ENCODE measurements at places on chromosomes 7 and 10. TPM values are rescaled to one million over a fixed set of nuclear protein-coding genes. Genes with fewer than 3 reads are reported as not detected.

- no peak overlapping the region for H3K27ac ChIP-seq
- peaks cover 88% of the 10 kb centered on the region for H3K27me3 ChIP-seq
- H3K4me1 ChIP-seq: peaks cover 5% of the 10 kb centered on the region
These were observed 11.8 kb upstream of the EMX2 start for GRCh38 chr10:117530791-117531190.

- H3K4me3 ChIP-seq: no peak overlapping the region
- H3K27ac ChIP-seq: no peak overlapping the region
- peaks cover 3% of the 10 kb centered on the region for H3K36me3 ChIP-seq
- H3K27me3 ChIP-seq: peaks cover 21% of the 10 kb centered on the region
These were observed 110.0 kb downstream of the EMX2 start for GRCh38 chr10:117652228-117653169.

- H3K4me3 ChIP-seq: no peak overlapping the region
- peaks cover 15% of the 10 kb centered on the region for H3K36me3 ChIP-seq
- peaks cover 36% of the 10 kb centered on the region for H3K4me1 ChIP-seq
- no peaks in the 10 kb centered on the region for H3K27me3 ChIP-seq
- no peak for DNase-seq
- no peak overlapping the region for H3K27ac ChIP-seq
These were observed 577.1 kb downstream of the PARD3 start for GRCh38 chr10:34237898-34238455.

DNA sequence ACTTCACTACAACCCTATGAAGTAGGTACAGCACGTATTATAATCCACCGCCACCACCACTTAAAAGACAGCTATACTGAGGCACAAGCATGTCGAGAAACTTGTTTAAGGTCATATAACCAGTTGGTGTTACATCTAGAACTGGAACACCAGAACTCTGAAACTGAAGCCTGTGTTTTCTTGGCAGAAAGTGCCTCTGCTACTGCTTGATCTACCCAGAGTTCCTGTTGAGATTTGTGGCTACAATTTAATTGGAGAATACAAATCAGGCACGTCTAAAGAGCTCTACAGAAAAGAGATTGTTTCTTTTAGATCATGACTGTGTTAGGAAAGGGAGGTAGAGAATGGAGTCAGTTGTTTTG lies 4.3 kb upstream of the ADD3 start:
- H3K36me3 ChIP-seq: no peaks in the 10 kb centered on the region
- no peak overlapping the region for H3K27ac ChIP-seq
- peaks cover 20% of the 10 kb centered on the region for H3K4me1 ChIP-seq

GRCh38 chr7:18532813-18533212 lies 37.3 kb downstream of the HDAC9 start:
- H3K4me1 ChIP-seq: no peaks in the 10 kb centered on the region
- DNase-seq: no peak
- no peak overlapping the region for H3K4me3 ChIP-seq
- no peaks in the 10 kb centered on the region for H3K36me3 ChIP-seq

DNA sequence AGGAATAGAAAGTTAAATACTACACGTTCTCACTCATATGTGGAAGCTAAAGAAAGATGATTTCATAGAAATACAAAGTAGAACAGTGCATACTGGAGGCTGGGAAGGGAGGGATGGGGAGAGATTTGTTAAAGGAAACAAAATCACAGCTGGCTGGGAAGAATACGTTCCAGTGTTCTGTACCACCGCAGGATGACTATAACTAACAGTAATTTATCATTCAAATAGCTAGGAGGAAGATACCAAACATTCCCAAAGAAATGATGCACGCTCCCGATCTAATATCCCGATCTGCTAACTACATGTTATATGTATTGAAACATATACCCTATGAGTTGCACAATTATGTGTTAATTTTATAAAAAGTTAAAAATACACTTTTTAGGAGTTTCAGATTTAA lies 162.3 kb downstream of the ZMYND11 start:
- H3K27ac ChIP-seq: no peak overlapping the region
- H3K4me3 ChIP-seq: no peak overlapping the region
- peaks cover 15% of the 10 kb centered on the region for H3K36me3 ChIP-seq
- no peaks in the 10 kb centered on the region for H3K4me1 ChIP-seq

DNA sequence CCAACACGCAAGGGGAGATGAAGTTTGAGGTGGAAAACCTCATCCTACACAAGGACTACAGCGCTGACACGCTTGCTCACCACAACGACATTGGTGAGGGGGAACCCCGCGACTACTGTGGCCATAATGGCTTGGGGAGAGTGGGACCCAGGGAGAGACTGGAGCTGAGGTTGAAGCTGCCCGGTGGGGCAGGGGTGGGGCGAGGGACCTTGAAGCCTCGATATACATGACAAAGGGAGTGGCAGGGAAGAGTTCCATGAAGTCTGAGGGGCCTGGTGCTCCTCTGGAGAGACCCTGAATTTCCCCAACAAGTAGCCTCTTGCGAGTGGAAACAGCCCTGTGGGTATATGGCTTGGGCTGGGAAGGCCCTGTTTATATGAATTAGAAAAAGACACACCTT lies 3.1 kb downstream of the PLAU start:
- H3K27ac ChIP-seq: no peak overlapping the region
- H3K4me3 ChIP-seq: no peak overlapping the region
- H3K4me1 ChIP-seq: peaks cover 8% of the 10 kb centered on the region
- H3K27me3 ChIP-seq: peaks cover 73% of the 10 kb centered on the region
- DNase-seq: no peak
- H3K36me3 ChIP-seq: no peaks in the 10 kb centered on the region

DNA sequence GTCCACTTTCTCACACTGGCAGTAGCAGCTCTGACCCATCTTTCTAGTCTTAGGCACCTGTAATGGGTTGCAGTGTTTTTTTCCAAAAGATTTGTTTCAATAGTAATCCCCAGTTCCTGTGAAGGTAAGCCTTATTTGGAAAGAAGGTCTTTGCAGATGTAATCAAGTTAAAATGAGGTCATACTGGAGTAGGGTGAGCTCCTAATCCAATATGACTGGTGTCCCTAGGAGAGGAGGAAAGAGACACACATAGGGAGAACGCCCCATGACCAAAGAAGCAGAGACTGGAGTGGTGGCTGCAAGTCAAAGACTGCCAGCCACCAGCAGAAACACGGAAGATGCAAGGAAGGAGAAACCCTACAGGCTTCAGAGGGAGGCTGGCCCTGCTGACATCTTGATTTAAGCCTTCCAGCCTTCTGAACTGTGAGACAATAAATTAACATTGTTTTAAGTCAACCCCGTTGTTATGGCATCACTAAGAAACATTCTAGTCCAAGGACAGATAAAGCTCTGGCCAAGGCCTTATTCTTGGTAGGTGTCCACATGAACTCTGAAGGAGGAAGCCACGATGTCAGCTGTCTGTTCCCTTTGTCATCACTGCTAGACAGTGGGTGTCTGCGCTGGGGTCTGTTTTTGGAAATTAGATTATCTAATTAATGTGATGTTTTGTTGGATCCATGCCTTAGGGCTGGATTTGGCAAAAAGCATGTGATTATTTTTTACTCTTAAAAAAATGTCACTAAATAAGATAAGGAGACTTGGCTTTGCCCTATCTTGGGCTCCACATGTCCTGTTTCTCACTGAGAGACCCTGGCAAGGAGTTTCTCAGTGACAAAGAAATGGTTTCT lies 214.9 kb downstream of the KCNMA1 start:
- no peaks in the 10 kb centered on the region for H3K36me3 ChIP-seq
- H3K4me1 ChIP-seq: peaks cover 3% of the 10 kb centered on the region
- DNase-seq: no peak
- H3K27ac ChIP-seq: no peak overlapping the region

- no peak for DNase-seq
- H3K27me3 ChIP-seq: no peaks in the 10 kb centered on the region
- no peak overlapping the region for H3K4me3 ChIP-seq
- peak overlapping the region; percentile 33 for H3K27ac ChIP-seq
- peaks cover 10% of the 10 kb centered on the region for H3K4me1 ChIP-seq
These were observed 49.3 kb downstream of the HIP1 start for GRCh38 chr7:75689246-75690099.

DNA sequence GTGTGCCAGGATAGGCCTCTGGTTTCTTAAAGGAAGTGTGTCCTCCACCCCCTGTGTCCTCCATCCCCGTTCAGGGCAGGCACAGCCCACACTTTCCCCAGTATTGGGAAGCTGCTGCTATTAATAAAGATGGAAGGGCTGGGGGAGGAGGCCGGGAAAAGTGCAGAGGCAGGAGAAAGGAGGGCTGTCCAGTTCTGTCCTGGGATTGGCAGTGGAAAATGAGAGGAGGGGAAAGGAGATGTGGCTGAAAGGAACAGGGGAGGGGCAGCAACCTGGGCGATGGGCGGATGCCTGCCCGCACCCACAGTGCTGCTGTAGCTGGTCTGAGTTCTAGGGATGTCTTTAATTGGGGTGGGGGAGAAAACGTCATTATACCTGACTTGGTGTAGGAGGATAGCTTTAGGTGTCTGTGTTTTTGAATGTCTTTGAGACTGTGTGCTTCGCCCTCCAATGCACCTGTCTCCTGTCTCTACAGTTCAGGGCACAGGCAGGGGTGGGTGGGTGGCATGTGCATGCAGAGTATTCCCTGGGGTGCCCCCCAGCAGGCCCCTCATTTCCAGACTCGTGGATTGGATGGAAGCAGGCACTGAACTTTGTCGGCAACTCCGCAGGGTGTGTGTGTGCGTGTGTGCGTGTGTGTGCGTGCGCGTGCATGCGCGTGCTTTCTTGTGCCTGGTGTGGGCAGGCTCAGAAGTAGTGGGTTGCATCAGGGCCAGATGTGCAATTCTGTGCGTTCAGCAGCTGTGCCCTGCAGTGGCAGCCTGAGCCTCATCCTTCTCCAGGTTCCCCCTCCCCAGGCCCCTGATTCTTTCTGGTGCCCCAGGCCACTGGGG lies 2.5 kb downstream of the TRIM8 start:
- peak overlapping the region; percentile 96 for H3K27ac ChIP-seq
- H3K27me3 ChIP-seq: no peaks in the 10 kb centered on the region
- H3K4me1 ChIP-seq: peaks cover 28% of the 10 kb centered on the region
- H3K4me3 ChIP-seq: peak overlapping the region; percentile 94

- H3K27me3 ChIP-seq: no peaks in the 10 kb centered on the region
- no peak overlapping the region for H3K4me3 ChIP-seq
- no peaks in the 10 kb centered on the region for H3K36me3 ChIP-seq
- H3K4me1 ChIP-seq: peaks cover 4% of the 10 kb centered on the region
- DNase-seq: no peak
These were observed 821.2 kb downstream of the CNTNAP2 start for GRCh38 chr7:146937836-146938235.

Gene ZWINT
- 44.5 TPM for total RNA-seq

Gene SAP25
- total RNA-seq: 8.1 TPM

Gene ITPRID1
- total RNA-seq: 3.1 TPM

Gene ASB4
- not detected for total RNA-seq

Gene NOBOX
- not detected for total RNA-seq

All from progenitor cell of endocrine pancreas (in vitro differentiated cells).